ENCODE measurements at places on chromosomes 6 and 20.

DNA sequence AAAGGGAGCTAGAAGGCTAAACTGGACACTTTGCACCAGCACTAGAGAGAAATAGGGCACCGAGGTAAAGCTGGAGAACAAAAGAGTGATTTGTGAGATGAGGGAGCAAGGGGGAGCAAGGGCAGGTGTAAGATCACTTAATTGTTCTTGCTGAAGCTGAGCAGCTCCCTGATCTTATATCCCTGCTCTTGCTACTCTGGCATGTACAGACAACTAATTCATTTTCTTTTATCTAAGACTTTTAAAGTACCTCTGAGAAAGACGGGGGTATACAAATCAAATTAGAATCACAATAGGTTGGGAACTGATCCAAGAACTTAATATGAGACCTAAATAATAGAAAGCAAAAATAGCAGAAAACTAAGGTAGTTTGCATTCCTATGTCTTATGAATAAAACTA lies 381.7 kb upstream of the POU3F2 start:
- DNase-seq: no peak

DNA sequence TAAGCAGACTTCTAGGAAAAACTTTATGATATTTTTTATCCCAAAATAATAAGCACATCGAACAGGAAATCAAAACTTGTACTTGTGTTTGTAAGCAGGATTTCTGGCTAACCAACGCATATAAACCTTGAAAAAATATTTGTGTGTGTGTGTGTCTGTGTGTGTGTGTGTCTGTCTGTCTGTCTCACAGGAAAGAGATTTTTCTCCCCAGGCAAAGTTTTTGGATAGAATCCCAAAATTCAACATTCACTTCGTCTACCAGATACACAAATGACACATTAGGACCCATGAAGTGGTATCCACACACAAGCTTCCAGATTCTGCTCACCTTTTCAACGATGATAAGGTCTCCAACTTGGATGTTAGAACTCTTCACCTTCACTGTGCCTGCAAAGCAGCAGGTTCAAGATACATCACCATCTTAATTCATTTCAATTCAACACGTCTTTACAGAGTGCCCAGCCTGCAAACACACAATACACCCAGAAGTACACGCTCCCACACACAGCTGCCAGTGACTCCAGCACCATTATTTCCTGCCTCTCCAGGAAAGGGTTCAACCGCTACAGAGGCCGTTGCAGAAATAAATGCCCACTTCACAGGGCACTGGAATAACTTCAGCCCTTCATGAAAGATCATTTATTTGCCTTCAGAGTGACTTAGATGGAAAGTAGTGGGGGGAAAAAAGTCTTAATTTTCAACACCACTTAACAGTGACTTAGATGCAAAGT lies 70.9 kb downstream of the ATP9A start:
- no peak for DNase-seq

GRCh38 chr6:1609041-1609647 lies 571 bp upstream of the FOXC1 start:
- peak; percentile 62 for DNase-seq

DNA sequence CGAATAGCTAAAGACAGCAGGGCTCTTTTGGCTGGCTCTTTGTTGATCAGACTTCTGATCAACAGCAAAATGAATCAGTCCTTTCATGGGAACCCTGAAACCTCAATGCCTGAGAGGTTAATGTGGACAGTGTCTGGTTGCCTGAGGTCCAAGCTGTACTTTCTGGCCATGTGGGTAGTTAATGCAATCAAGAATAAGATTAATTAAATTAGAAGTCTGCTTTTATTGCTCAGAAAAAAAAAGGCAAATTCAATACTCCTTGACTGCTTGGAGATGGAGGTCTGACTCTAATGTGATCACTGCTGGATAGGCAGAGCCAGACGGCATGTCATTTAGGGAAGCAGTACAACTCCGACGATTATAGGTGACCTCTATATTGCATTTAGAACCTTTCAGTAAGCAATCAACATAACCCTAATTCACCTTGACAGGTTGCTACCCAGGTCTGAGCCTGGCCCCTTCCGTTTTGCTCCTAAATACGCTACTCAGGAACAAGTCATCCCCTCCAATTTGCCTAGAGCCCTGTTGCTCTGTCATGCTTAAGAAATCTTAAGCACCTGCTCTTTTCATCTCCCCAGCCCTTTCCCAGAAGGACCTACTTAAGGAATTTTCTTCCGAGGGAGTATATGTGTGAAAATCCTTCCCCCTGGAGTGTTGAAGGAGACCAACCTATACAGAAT lies 370.0 kb upstream of the SPTLC3 start:
- DNase-seq: no peak

- DNase-seq: no peak
Measured at GRCh38 chr20:62489932-62490263, 14.1 kb upstream of the GATA5 start.

DNA sequence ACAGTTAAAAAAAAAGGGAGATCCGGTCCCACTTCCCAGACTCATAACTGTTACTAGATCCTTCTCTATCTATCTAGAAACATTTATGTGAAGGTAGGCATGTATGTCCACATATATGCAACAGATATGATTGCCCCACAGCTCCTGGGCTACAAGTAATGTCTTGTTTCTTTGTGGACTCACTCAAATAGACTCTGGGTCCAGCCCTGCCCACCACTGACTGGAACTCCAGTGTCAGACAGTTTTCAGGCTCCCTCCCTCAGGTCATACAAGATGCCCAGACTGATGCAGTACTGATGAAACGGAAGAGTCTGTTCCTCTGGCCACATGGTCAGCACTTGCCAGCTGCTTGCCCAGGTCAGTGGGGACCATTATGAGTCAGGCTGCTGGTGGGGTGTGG lies 30.8 kb upstream of the IER3 start:
- no peak for DNase-seq

GRCh38 chr6:39889229-39889628 lies 45.0 kb downstream of the MOCS1 start:
- DNase-seq: no peak

- DNase-seq: no peak
Measured at GRCh38 chr6:30075790-30076732, 492 bp upstream of the RNF39 start.

- DNase-seq: no peak
Measured at GRCh38 chr20:39534846-39535245, 572.7 kb downstream of the DHX35 start.

GRCh38 chr6:27812805-27813492 lies 99.2 kb downstream of the OR2B2 start:
- no peak for DNase-seq

DNA sequence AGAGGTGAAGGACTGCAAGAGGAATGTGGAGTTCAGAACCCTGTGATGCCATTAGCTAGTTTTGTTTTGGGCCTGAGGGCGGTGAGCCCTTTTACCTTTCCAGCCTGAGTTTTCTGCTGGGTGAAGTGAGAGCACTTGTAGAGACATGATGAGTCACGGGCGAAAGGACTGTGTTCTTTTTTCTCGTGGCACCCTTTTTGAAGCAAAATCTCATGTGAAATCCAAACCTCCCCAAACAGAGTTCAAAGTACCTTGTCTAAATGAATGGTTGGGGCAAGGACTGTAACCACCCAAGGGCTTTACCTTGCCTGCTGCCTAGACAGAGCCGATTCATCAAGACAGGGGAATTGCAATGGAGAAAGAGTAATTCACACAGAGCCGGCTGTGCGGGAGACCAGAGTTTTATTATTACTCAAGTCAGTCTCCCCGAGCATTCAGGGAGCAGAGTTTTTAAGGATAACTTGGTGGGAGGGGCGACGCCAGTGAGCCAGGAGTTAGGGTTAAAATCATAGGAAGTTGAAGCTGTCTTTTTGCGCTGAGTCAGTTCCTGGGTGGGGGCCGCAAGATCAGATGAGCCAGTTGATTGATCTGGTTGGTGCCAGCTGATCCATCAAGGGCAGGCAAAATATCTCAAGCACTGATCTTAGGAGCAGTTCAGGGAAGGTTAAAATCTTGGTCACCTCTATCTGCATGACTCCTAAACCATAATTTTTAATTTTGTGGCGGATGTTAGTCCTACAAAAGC lies 25.8 kb downstream of the SAMD5 start:
- DNase-seq: no peak

GRCh38 chr20:18523066-18523465 lies 15.3 kb downstream of the SEC23B start:
- DNase-seq: no peak

GRCh38 chr6:6546318-6547109 lies 42.0 kb upstream of the LY86 start:
- no peak for DNase-seq

GRCh38 chr6:105748737-105749161 lies 337.4 kb upstream of the PRDM1 start:
- DNase-seq: no peak

- no peak for DNase-seq
Measured at GRCh38 chr20:4102381-4102780, 87.0 kb upstream of the RNF24 start.

- no peak for DNase-seq
Measured at GRCh38 chr20:52766645-52767435, 205.3 kb upstream of the TSHZ2 start.

- peak; percentile 37 for DNase-seq
Measured at GRCh38 chr6:130020073-130020906, 1.9 kb downstream of the L3MBTL3 start.

DNA sequence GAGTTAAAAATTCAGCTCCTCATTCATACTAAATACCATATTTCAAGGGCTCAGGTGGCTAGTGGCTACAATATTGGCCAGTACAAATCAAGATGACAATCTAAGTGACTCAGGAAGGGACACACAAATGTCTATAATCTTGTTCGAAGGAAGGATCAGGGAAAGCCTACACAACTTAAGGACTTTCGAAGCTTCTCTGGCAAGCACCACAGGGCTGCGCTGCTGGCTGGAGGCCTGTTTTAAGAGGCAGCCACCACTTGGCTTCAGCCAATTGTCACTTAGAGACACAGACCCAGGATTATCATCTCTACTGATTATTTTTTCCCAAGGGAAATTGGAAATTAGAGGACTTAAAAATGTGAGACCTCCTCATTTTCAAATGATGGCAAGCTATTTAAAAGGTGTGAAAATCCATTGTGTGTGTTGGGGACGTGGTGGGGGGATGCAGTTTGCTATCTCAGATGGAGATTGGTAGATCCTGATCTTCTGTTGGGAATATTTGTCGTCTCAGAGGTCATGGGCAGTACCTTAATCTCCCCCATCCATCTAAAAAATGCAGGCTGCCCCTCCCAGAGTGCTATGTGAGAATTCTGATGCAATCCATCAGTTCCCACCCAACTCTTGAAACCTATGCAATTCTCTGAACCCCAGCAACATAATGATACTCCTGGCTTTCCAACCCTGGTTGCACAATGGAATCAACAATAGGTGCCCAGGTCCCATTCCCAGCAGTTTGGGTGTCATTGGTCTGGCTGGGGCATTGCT lies 11.3 kb downstream of the ARHGAP40 start:
- DNase-seq: no peak

DNA sequence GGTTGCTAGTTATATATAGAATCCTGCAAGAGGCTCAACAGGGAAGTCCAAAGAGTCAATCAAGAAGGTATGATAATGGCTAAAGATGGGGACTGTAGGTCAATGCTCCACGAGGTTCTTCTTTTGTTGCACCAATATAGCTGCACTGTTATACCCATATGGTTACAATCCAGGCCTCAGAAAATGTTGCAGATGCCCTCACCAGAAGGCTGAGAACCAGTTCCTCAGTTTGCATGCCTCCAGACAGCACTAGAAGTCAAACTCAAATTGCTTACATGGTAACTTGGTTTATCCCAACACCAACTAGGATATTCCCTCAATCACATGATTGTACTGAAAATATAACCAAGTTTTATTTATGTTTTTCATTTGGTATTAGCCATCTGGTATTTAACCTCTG lies 12.1 kb downstream of the EEF1A1 start:
- DNase-seq: no peak

- DNase-seq: no peak
Measured at GRCh38 chr20:22502731-22503191, 81.6 kb downstream of the FOXA2 start.

- no peak for DNase-seq
Measured at GRCh38 chr20:4795394-4795793, 73.7 kb downstream of the PRND start.

- peak; percentile 45 for DNase-seq
Measured at GRCh38 chr6:53065266-53066076, at the start of gene FBXO9. TSS of gene FBXO9 (plus strand) at chr6:53065404. CDS start at chr6:53065790, 386 bp downstream.

DNA sequence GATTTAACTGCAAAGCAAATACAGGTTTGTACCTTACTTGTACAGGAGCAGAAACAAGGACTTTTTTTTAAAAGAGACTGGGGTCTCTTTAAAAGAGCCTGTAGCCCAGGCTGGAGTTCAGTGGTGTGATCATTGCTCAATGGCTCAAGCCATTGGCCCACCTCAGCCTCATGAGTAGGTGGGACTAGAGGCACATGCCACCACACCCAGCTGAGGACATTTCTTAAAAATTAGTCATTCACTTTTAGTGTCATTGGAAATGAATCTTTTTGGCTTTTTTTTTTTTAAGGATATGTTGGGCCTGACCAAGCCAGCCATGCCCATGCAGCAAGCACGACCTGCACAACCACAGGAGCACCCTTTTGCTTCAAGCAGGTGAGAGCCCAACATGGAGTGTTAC lies 16.9 kb downstream of the SEC23B start:
- no peak for DNase-seq

DNA sequence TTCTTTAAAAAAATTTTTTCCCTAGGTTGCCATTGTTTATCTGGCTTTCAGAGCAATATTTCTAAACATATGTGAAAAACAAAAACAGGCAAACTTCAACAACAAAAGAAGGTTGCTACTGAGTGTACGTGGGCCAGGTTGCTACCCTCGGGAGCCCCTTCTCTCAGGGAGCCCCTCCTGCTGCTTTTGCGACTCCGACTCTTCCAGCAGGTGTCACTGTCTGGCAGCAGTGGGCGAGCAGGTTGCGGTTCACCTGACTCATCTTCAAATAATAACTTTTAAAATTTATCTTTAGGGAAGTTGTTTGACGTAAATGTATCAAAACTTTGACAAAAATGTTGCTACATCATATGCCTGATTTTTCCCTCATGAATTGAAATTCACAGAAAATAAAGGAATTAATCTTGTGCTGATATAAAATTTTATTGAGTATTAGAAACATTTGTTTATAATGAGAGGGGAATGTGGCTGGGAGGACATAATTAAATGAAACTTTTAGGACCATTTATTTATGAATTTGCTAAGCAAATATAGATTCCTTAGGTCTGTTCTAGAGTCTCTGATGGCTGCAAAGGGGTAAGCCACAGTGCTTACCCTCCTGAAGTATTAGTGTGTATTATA lies 138.8 kb downstream of the HIVEP1 start:
- no peak for DNase-seq

DNA sequence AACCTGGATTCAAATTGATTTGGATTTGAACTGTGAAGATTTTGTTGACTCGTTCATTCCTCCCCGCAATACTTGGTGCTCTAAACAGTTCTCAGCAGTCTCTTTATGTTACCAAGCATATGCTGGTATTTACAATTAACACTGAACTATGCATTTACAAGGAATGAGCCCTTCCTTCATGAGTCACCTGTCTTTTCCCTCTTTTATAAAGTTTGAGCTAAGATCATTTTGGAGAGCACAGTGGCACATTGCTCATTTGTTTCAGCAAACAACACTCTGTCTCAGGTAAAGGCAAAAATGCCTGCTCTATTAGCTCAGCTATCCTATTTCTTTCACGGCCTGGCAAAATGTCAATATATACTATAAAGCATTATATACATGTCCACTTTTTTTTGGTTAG lies 285.4 kb downstream of the PHACTR1 start:
- no peak for DNase-seq
